ENCODE measurements at places on chromosomes 3 and 15.

- DNase-seq, result no peak
Observed at GRCh38 chr3:69941037-69941436, 58.5 kb upstream of the SAMMSON start.

DNA sequence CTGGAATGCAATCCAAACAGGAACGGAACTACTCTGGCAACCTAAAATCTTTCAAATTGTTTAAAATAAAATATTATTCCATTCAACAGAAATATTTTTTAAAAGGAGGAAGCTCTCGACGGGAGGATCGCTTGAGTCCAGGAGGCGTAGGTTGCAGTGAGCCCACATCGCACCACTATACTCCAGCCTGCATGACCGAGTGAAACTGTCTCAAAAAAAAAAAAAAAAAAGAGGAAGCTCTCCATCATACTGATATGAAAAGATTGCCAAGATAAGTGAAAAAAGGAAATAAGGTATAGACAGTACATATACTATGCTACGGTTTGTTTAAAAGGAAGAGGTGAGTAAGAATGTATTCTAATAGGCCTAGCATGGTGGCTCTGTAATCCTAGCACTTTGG lies 3.6 kb downstream of the RAD18 start:
- DNase-seq, result no peak

- DNase-seq, result no peak
Observed at GRCh38 chr3:105790534-105790933, 78.3 kb downstream of the CBLB start.

DNA sequence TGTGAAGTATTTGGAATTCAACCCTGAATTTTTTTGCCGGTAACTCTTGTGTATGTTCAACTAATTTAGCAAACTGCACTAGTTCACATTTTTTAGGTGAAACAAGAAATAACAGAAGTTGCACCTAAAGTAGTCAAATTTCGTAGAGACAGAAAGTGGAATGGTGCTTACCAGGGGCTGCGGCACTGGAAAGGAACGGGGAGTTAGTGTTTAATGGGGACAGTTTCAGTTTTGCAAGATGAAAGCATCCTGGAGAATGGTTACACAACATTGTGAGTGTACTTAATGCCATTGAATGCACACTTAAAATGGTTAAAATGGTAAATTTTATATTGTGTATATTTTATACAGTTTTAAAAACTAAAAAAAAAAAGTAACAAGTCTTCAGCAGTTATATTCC lies 27.4 kb downstream of the PPARG start:
- DNase-seq, result no peak

- no peak for DNase-seq
Observed at GRCh38 chr15:97961067-97961954, 808 bp downstream of the ARRDC4 start.

DNA sequence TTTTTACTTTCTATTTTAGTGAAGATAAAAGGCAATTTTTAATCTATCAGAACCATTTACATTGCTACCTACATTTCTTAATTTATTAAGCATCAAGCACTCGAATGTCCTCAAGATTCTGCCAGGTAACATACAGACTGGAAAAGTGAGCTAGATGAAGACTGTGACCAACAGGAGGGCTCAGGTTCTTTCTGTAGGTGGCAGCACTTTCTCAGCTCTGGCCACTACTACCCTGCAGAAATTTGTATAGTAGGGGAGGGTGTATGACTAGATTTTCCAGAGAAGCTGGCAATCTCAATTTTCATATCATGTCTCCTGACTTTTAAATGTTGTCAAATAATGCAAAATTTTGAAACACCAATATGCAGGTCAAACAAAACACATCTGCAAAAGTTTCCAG lies 165.0 kb upstream of the SUCLG2 start:
- DNase-seq, result no peak

DNA sequence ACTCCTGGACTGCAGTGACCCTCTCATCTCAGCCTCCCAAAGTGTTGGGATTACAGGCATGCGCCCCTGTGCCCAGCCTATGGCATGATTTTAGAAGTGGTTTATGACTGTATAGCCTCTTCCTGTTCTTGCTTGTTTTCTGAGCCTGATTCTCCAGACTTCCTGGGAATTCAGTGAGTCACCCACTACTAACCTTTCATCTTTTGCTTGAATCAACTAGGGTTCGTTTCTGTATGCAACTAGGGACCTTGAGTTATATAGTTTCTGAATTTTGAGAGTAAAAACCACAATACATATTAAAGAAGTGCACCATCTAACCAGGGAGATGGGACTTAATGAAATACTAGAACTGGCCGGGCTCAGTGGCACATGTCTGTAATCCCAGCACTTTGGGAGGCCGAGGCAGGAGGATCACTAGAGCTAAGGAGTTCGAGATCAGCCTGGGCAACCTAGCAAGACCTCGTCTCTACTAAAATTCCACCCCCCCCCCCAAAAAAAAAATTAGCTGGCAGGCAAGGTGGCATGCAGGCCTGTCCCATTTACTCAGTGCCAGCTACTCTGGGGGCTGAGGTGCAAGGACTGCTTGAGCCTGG lies 76.0 kb downstream of the ZNF609 start:
- no peak for DNase-seq

DNA sequence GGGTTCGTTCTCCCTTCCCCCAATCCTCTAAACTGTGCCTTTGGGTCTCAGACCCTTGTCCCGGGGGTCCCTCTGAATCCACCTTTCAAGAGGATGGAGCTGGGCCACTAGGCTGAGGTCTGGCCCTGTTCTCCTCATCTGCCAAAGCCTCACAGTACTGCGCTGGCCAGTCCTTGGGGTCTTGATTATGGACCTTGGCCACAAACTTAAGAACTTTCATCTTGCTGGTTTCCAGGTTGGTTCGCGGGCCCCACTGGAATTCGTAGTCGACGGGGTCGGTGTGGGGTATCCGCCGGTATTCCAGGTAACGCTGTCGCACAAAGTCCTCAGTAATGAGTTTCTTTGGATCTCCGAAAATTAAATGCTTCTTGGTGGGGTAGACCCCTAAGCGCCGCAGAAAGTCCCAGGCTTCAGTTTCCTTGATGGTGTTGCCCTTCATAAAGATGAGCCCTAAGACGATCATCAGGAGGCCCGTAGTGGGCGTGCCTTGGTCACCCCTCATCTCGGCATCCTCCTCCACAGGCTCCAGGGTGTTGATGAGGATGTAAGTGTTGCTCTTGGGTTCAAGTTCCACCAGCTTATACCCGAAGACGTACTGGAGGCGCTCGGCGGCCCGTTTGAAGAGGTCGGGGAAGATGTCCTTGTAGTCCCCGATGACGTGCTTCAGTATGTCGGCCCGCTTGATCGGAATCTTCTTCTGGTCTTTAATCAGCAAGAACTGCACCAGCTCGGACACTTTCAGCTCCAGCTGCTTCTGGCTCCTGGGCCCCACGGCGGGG lies 727 bp downstream of the NSMCE3 start:
- DNase-seq, result peak; percentile 35

- DNase-seq, result no peak
Observed at GRCh38 chr3:72791161-72791560, 57.1 kb downstream of the SHQ1 start.

GRCh38 chr3:46847744-46848143 lies 15.5 kb downstream of the MYL3 start:
- no peak for DNase-seq

- DNase-seq, result no peak
Observed at GRCh38 chr3:71033681-71034220, 549.8 kb downstream of the FOXP1 start.

DNA sequence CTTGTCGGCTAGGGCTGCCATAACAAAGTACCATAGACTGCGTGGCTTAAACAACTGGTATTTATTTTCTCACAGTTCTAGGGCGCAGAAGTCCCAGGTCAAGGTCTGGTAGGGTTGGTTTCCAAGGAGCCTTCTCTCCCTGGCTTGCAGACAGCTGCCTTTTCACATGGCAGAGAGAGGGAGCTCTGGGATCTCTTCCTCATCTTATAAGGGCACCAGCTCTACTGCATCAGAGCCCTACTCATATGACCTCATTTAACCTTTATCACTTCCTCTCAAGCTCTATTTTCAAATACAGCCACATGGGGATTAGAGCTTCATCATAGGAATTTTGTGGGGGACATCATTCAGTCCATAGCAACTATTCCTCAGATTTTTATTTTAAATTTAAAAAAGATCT lies 17.6 kb upstream of the PAQR9 start:
- DNase-seq, result peak; percentile 22

- no peak for DNase-seq
Observed at GRCh38 chr3:125232401-125232800, 19.9 kb upstream of the SLC12A8 start.

GRCh38 chr15:20294651-20295237 lies 246.9 kb downstream of the GOLGA6L6 start:
- no peak for DNase-seq

- no peak for DNase-seq
Observed at GRCh38 chr3:105322570-105323273, 44.0 kb upstream of the ALCAM start.

DNA sequence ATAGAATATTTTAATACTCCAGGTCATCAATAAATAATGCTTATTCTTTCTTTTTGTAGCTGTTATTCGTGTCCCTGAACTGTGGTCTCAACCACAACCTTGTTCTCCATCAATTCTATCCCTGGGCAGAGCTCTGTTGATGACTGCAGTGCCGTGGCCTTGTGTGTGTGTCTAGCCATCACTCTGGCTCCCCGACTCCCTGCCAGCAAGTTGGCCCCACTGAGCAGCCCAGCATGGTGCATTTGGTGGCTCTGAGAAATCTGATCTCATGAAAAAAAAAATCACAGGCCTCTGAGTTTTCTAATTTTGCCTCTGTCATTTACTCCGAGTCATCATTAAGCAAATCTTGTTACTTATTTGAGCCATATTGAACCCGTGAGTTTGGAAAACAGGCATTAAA lies 164.7 kb downstream of the GOLGA6L6 start:
- DNase-seq, result no peak

- DNase-seq, result no peak
Observed at GRCh38 chr3:98035208-98035607, at the start of gene GABRR3. TSS of gene GABRR3 (minus strand) at chr3:98035315. CDS start at chr3:98034987, 328 bp downstream.

- no peak for DNase-seq
Observed at GRCh38 chr15:25391971-25392721, 46.7 kb downstream of the UBE3A start.

GRCh38 chr15:52661909-52662308 lies 17.3 kb downstream of the ATOSA start:
- no peak for DNase-seq

- no peak for DNase-seq
Observed at GRCh38 chr3:37580237-37580636, 281.4 kb upstream of the CTDSPL start.

DNA sequence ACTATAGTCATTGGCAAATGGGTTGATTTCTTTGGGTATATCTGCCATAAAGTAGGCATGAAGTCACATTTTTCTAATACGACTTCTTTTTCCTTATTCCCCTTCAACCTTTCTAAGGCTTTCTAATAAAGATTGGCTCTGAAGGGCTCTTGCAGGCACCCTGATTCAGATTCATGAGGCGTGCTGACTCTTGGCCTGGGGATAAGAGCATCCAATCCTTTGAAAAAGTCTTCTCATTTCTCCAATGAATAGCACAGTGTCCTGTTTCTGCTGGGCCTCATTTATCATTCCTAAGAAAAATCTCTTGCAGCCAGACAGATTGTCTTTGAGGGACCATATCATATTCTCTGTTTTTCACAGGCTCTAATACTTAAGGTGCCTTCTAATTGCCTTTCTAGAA lies 32.3 kb upstream of the BNIP2 start:
- DNase-seq, result no peak

DNA sequence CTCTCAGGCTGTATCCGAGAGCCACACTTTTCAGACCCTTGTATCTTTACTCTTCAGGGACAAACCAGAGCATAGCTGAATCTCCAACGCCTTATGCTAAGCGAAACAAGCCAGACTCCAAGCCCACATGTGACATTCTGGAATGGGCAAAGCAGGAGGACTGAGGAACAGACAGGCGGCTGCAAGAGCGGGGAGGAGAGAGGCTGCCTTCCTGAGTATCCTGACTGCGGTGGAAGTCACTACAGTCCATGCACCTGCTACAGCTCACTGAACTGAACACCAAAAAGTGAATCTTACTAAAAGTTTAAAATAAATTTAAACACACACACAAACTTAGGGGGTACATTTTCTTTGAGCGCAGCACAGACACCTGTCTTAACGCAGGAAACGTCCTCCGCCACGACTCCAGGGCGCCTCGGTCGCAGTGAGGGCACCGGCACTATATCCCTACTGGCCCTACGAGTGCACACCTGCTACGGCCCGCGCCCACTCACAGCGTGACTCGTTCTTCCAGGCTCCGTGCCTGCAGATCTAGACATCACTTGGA lies 1.4 kb downstream of the CYFIP1 start:
- peak; percentile 18 for DNase-seq

- DNase-seq, result no peak
Observed at GRCh38 chr3:36493051-36493450, 112.7 kb downstream of the STAC start.

- DNase-seq, result no peak
Observed at GRCh38 chr3:23343509-23343908, 140.4 kb downstream of the UBE2E2 start.

- DNase-seq, result no peak
Observed at GRCh38 chr15:78837543-78837942, 26.3 kb upstream of the ADAMTS7 start.

GRCh38 chr3:44883999-44884431 lies 9.6 kb downstream of the TGM4 start:
- DNase-seq, result no peak

DNA sequence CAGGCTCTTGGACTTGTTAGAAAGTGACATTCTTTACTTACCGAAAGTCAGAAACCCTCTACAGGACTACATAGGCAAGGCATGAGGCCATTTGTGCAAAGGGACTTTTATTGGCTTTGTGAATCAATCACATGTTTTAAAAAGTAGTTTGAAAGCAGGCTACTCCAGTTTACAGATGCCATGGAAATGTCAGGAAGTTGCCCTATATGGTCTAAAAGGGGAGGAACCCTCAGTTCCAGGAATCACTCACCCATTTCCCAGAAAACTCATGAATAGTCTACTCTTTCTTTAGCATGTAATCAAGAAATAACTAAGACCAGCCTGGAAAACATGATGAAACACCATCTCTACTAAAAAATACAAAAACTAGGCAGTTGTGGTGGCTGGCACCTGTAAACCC lies 51.0 kb upstream of the MKRN3 start:
- no peak for DNase-seq

GRCh38 chr3:33900809-33901505 lies 102.5 kb downstream of the PDCD6IP start:
- peak; percentile 84 for DNase-seq

All from SK-N-DZ (cell line).